GM19239 (cell line): ENCODE measurements at places on chromosomes 16 and 17.

- no peak for DNase-seq
These were observed 15.9 kb downstream of the TMEM92 start for GRCh38 chr17:50289991-50290702.

GRCh38 chr16:12625068-12625467, 178.6 kb downstream of the CPPED1 start:
- no peak for DNase-seq

- DNase-seq: no peak
These were observed 3.8 kb upstream of the NOS2 start for GRCh38 chr17:27804113-27804512.

GRCh38 chr17:57962279-57963148, 7.3 kb upstream of the CUEDC1 start:
- no peak for DNase-seq

- no peak for DNase-seq
These were observed 366.4 kb upstream of the DYNLRB2 start for GRCh38 chr16:80174416-80174815.

GRCh38 chr16:85171759-85172454, 59.6 kb upstream of the CIBAR2 start:
- DNase-seq: no peak

- no peak for DNase-seq
These were observed 74.1 kb downstream of the CCDC182 start for GRCh38 chr17:57670769-57671569.

DNA sequence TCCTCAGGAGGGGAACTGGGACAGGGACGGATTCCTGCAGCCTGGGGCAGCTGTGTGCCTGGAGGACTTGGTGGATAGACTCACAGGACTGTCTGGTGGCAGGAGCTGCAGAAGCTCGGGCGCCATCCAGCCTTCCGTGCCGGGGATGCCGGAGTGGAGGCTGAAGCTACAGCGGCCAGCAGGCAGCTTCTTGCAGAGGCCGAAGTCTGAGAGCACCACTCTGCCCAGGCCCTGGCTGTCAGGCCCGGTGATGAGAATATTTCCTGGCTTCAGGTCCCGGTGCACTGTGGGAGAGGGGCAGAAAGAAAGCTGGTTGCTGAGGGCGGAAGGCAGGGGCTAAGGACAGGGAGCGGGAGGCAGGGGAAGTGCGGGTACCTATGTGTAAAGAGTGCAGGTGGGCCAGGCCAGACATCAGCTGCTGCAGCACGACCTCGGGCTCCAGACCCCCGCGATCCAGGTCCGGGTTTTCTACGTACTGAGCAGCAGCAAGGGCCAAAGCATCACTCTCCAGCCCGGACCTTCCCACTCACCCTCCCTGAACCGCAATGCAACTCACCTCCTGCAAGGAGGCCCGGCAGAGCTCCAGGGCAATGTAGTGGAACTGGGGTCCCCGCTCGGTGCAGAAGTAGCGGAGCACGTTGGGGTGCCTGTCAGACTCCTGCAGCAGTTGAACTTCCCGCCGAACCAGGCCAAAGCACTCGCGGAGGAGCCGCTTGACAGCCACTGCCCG, 16.1 kb downstream of the PLK1 start:
- DNase-seq: peak; percentile 36

DNA sequence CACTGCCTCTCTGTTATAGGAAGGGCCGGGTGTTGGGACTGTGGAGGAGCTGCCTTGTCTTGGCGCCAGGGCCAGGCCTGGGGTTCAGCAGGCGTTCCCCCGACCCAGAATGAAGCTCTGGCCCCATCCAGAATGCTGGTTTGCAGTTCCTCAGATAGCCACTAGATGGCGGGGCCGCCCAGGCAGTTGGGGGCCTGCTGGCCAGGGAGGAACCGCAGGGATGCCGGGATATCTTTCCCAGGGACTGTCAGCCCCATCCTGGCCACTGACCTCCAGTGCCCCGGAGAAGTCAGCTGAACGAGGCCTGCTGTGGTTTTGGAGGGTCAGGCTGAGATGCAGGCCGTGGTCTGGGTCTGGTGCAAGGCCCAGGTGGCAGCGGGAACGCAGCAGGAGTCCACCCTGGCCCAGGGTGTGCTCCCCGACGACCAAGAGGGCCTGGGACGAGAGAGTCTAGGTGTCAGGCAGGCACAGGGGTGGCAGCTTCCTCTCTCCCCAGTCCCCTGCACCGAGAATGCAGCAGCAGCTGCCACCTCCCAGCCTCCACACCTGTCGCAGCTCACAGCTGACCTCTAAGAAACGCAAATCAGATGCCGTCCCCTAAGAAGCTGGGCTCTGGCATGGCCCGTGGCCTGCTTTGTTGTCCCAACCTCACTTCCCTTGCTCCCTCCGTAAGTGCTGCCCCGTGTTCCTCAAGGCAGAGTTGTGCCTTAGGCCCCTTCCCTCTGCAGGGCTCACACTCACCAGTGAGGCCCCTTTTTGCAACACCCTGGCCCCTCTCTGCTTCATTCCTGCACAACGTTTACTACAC, 51.2 kb downstream of the RMI2 start:
- DNase-seq: peak; percentile 89

- DNase-seq: no peak
These were observed 10.1 kb upstream of the PLD6 start for GRCh38 chr17:17216236-17216635.

DNA sequence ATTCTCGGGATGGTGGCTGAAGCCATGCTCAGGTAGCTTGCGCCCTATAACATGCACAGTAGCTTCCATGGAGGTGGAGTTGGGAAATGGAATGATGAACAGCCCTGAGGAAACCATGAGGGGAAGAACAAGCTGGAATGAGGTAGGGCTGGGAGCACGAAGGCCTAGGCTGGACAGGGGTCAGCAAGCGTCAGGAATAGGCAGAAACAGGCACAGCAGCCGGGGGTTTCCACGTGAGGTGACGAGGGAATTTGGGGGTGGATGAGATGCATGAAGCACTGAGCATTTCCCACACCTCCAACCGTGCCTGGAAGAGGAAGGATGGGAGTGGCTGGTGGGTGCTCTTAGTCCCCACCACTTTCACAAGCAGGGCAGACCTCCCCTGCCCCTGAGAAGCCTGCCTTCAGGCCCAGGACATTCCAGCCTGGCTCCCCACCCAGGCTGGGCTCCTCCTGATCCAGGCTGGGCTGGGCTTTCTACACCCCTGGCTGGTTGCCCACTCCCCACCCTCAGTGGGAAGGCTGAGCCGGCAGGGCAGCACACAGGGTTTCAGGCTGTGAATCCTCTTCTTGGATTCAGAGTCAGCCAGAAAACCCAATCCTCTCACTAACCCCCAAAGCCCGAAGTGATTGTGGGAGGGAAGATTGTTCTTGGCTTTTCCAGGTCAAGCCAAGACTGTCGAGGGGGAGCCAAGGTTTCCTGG, 21.9 kb downstream of the PLEKHG4 start:
- no peak for DNase-seq

- DNase-seq: no peak
These were observed 105.7 kb downstream of the C17orf67 start for GRCh38 chr17:56727876-56728617.

DNA sequence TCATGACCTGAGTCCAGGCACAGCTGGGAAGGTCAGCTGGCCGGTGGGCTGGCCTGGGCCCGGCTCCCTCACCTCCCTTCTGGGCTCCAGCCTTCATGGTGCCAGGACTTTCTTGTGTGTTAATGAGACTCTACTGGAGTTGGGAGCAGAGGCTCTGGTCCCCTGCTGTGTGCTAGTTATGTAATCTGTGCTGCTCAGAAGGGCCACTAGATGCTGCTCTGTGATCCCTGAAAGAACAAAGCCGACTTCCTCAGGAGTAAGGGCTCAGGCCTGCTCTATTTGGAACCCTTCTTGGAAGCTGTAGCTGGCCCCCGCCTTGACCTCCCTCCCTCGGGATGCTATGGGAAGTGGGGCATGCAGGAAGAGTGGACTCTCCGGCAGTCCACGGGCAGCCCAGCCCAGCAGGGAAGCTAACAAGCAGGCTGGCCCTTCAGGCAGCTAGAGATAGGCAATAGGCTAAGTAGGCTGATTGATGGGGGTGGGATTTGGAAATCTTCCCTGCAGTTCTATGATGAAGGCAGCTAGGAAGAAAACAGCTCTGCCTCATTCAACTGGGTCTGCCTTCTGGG, 3.3 kb upstream of the CDK5R1 start:
- DNase-seq: peak; percentile 65

GRCh38 chr16:4663777-4664465, 29.4 kb upstream of the NUDT16L1 start:
- DNase-seq: no peak

DNA sequence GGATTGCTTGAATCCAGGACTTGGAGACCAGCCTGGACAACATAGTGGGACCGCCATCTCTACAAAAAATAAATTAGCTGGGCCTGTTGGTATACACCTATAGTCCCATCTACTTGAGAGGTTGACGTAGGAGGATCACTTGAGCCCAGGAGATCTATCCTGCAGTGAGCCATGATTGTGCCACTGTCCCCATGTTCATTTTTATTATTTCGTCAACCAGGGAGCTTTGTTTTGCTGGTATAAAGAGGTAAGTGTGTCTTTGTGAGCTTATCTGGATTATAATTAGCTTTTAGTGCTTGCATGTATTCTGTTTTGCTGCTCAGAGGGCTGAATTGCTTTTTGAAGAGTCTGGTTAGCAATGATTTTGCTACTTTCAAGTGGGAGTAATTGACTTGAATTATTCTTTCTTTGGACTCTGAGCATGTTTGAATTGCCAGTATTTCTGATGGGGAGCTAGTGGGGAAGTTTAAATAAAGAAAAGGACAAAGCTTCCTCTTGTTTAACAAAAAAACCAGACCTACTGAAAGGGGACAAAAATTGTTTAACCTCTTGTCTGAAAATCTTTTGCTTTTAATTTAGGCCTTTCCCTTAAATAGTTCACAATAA, 31.6 kb upstream of the BCAS3 start:
- no peak for DNase-seq
